Thoracic aorta (tissue), 2 donors: ENCODE measurements at places on chromosomes 12 and 14.

- DNase-seq: no peak
Measured at GRCh38 chr14:99309220-99309766, 37.3 kb upstream of the BCL11B start.

DNA sequence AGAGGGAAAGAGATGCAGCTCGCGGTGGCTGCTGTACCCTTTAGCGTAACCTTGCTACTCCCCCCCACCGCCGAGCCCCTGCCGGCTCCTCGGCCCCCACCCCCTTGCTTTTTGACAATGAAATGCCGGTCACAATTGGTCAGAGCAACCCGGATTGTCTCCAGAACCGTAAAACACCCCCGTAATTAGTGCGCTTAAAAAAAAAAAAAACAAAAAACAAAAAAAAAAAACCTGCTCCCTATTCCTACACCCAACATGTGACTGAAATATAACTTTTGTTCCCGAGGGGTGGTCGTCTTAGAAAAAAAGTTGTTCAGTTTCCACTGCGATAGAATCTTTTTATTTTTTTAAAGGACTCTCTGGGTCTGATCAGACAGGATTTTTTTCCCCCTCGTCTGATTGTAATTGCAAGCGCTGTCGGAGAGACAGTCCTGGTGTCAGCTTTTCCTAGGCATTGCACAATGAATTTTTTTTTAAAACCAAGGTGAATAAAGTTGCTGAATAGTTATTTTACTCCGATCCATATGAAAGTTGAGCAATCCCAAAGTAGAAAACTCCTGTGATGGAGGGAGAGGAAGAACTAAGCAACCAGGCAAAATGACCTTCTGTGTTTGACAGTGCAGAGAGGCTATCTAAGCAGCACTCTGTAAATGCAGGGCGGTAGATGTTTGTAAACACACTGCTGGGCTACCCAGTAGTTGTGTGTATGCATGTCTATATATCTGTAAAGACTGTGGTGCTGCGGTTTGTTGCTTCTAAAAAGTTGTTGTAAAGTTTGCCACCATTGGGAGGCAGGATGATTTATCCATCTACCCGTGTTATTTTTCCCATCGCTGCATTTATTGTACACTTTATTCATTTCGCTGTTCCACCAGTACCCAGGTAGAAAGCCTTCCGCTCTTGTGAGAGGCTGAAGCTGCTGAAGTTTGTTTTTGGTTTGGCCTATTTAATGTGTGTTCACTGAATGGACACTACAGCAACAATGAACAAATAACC is 1.1 kb downstream of the ETV6 start:
- DNase-seq: no peak

- DNase-seq: no peak
Measured at GRCh38 chr12:125346362-125346761, 281.1 kb downstream of the AACS start.

DNA sequence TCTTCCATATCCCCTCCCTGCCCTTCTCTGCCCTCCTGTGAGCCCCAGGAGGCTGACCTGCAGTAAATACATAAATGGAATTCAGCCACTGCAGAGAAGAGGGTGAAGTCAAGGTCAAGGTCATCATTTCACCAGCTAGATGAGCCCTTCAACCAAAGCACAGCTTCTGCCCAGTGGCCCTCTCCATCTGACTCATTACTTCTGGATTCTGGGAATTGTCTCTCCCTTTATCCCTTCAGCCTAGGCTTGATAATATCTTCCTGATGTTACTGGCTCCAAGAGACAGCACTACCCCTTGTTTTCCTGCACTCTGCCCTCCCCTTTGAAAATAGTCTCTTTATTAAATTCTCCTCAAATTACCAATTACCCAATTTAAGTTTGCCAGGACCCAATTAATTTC is 64.5 kb downstream of the TTC9 start:
- DNase-seq: no peak

GRCh38 chr14:103630364-103631108 is 1.5 kb downstream of the KLC1 start:
- DNase-seq: no peak

DNA sequence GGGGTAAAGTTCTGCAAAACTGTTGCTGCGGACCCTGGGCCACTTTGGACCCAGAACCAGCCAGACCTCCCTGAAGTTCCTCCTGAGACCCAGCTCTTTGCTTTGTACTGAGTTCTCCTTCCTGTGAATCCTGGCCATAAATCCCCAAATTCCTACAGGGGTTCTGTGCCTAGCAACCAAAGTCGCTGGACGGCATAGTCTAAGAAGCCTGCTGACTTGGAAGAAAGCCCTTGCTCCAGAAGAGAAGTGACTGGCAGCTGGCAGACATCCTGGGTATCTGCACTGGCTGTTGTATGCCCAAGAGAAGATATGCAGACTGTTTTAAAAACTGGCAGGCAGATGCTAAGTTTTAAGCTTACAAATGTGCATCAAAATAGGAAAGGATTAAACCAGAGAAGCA is 99.9 kb upstream of the SLC24A4 start:
- no peak for DNase-seq

DNA sequence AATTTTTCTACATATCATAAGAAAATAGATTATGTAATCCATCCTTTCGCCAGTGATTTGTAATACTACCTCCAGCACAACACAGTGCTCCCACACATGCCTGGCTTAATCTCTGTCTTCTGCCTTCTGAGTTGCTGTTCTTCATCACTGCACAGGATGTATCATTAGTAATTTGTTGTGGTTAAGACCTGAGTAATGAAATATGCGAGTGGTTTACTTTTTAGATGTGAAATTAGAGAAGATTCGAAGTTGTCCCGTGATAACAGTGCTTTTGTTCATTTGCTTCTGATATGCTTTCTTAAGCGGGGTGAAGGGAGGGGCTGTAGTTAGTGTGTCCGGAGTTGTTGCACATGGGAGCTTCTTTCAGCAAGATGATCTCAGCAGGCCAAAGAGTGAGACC is 18.1 kb downstream of the KRT85 start:
- no peak for DNase-seq

DNA sequence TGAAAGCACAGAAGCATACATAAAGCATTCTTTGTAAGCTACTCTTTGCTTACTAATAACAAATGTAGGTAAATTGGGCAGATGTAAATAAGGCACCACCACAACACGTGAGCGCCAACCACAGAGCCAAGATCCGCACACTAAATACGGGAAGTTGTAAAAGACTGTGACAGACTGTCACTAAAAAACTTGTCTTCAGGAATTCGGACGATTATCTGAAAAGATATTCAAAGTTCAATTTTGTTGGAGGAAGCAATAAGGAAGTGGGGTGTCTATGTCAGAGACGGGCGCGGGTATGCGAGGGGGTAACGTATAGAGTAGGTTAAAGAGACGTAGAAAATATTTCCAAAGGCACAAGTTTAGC is 1.5 kb upstream of the HSP90B1 start:
- DNase-seq: no peak

DNA sequence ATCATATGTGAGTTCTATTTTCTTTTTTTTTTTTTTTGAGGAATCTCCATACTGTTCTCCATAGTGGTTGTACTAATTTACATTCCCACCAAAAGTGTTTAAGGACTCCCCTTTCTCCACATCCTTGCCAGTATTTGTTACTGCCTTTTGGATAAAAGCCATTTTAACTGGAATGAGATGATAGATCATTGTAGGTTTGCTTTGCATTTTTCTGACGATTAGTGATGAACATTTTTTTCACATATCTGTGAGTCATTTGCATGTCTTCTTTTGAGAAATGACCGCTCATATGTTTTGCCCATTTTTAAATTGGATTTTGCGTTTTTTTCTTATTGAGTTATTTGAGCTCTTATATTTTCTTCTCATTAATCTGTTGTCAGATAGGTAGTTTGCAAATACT is 394.8 kb downstream of the LRFN5 start:
- no peak for DNase-seq

DNA sequence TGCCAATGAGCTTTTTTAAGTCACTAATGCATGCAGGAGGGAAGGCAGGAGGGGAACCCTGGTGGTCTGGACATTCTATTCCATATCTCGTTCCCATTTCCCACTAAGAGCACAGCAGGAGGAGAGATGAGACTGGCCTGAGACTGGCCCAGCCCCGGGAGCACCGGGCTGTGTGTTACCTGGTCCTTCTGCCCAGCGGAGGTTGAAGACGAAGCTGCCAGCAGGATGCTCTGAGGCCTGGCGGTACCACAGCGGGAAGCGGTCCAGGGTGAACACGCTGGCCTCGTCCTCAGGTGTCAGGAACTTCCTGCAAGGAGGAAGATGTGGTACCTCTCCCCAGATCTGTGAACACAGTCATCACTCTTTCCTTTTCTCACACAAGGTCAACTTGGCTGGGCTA is 23.9 kb downstream of the LRTM2 start:
- DNase-seq: no peak

GRCh38 chr12:49283541-49284429 is 11.2 kb upstream of the PRPH start:
- DNase-seq: no peak

DNA sequence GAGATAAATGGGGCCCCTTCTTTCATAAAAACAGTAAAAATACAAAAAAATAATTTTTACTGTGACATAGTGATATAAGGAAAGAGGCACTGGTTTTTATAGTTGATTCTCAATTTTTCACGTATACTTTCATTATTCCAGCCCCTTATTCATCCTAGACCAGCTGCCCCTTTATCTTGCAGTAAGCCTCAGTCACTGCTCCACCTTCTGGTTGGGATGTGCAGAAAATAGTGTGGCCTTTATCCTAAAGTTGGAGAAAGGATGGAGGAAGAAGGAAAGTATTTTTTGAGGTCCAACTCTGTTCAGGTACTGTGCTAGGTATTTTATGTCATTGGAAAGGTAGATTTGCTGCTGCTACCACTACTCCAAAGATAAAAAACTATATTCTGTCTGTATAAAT is 172.7 kb downstream of the ANO6 start:
- DNase-seq: no peak

DNA sequence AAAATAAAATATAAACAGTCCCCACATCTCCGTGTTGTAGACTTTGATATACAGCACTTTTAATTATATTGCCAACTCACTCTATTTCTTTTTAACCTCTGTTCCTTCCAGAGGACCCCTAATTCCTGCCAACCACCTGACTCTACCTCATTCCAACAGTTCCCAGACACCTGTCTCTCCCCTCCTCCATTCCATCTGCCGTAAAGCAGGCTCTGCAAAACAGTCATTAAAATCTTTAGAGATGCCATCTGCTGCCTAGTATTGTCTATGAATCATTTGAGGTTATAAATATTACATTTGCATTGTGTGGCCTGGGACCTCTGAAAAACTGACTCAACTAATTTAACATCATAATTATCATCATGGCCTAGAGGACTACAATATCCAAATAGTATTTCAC is 148.8 kb upstream of the DCN start:
- DNase-seq: no peak

DNA sequence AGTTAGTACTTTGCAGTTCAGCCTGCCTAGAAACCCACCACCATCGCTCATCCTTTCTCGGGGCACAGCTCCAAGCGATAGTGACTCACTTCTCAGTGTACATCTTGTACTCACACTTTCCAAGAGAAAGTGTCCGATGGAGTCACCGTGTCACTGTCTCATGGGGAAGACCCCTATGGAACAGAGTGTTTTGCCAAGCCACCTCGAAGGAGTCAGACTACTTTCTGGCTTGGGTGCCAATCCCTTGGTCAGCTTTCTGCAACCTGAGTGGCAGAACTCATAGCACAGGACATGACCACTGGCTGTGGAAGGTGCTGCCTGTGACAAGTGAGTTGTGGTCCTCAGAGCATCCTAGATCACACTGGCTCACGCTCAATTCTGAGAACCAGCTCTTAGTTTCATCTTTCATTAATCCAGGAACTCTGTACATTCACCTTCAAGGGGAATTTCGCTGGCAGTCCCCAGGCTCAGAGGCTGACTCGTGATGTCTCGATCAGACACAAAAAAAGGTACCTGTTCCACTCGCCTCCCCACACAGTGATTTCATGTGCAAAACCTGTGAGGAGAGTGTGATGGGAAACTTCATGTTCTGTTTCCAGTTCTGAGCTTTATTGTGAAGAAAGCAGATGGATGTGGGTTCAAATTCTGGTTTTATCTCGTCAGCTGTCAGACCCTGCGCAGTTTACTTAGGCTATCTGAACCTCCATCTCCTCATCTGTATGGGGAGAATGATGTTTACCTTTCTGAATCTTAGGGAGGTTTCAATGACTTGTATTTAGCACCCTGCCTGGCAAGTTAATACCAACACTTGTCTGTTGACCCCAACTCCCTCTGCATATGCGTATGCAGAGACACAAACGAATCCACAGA is 127.3 kb upstream of the CCND2 start:
- DNase-seq: no peak
